ENCODE measurements at places on chromosomes 4 and X.

- no peak for DNase-seq
Measured at GRCh38 chrX:113370006-113370405, 529.4 kb upstream of the AMOT start.

DNA sequence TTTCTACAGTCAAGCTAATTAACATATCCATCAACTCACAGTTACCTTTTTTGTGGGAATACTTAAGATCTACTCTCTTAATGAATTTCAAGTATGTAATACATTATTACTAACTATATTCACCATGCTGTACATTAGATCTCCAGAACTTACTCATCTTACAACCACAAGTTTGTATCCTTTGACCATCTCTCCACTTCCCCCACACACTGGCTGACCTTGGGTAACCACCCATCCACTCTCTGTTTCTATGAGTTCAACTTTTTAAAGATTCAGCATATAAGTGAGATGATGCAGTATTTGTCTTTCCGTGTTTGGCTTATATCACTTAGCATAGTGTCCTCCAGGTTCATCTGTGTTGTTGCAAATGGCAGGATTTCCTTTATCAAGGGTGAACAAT is 30.5 kb upstream of the MAGED1 start:
- no peak for DNase-seq

- no peak for DNase-seq
Measured at GRCh38 chrX:72121383-72121782, 10.3 kb downstream of the RTL5 start.

DNA sequence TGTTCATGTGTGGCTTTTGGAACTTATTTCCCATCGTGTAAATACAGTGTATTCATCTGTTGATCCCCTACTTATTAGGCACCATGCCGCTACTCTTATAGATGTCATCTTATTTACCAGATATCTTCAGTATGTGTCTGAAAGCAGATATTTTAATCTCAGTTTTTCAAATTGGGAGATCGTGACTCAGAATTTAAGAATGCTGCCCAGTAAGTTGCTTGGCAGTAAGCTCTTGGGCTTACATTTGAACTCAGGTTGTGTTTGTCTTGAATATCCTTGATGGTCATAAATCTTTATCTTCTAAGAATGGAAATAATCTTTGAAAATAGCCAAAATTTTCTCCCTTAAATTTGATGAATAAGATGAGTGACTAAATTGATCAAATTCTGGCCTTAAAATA is 45.9 kb upstream of the RPA4 start:
- no peak for DNase-seq

- DNase-seq, result no peak
Measured at GRCh38 chr4:159012381-159012780, 90.5 kb upstream of the RAPGEF2 start.

DNA sequence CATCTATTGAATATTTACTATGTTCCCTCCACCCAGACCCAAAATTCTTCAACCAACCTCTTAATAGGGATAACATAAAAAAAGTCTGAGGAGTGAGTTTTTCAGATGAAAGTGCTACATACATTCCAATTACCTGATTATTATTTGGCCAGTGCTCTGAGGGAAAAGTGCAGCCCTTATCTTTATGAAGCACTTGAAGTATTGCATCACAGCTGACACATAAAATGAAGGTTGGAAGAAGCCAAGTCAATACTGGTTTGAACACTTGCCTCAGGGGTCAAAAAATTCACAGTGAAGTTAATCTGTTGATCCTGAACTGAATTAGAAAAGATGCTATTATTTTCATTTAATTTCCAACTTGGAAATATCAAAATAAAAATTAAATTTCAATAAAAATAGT is 498.9 kb downstream of the INPP4B start:
- no peak for DNase-seq

DNA sequence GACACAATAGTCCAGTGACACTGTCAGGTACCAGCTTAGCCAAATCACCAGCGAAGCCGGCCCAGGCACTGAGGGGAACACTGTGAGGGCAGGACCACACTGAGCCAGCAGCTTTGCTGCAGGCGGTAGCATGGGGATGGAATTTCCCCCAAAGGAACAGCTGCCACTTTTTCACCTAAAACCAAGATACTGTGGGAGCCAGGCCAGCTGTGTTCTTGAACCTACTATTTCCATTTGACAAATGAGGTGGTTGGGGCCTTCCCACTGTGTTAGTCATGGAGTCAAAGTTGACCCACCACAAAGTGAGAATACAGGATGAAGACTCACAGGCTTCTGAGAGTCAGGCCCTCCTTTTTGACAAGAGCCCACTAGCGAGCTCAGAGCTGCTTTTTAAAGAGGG is 70.7 kb upstream of the SH3RF1 start:
- DNase-seq, result no peak

DNA sequence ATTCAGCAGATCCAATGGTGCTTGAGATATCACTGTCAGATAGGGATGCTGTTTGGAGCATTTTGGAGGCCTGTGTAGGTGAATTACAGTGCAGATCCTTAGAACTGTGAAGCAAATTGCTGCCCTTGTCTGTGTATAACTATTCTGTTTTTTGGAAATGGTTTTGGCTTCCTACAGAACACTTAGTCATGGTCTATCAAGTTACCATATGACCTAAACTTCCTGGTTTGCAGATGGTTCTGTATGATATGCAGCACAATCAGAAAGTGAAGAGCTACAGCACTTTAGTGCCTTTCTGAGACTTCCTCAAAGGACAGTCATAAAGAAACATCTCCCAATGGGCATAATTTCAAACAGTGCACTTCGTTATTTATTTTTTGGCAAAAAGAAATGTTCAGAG is 688.6 kb downstream of the SH3BGRL start:
- no peak for DNase-seq

- peak; percentile 5 for DNase-seq
Measured at GRCh38 chr4:186095406-186095805, 9.1 kb upstream of the FAM149A start.

DNA sequence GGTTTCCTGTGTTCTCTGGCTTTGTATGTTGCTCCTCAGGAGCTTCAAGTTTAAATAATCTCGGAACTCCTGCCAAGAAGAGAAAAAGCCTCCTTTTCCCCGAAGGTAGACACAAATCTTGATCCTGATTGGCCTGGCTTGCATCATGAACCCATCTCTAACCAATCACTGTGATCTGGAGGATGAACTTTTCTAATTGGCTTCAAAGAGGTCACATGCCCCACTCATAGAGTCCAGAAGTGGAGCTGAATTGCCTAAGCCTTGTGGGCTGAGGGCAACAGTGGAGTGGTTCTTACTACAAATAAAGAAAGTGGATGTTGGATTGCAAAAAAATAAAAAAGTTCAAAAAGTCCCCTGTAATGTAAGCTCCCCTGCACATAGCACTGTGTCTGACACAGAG is 245.9 kb downstream of the MID1IP1 start:
- DNase-seq, result no peak

DNA sequence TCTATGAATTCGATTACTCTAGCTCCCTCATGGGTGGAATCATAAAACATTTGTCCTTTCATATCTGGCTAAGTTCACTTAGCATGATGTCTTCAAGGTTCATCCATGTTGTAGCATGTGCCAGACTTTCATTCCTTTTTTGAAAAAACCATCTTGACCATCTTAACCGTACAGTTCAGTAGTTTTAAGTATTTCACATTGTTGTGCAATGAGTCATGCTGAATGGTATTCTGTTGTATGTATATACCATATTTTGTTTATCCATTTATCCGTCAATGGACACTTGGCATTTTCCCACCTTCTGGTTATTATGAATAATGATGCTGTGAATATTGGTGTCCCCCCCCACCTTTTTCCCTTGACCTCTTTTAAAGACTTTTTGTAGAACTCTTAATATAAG is 72.4 kb upstream of the TLR2 start:
- no peak for DNase-seq

GRCh38 chr4:118992149-118992548 is 103.5 kb downstream of the SYNPO2 start:
- no peak for DNase-seq

DNA sequence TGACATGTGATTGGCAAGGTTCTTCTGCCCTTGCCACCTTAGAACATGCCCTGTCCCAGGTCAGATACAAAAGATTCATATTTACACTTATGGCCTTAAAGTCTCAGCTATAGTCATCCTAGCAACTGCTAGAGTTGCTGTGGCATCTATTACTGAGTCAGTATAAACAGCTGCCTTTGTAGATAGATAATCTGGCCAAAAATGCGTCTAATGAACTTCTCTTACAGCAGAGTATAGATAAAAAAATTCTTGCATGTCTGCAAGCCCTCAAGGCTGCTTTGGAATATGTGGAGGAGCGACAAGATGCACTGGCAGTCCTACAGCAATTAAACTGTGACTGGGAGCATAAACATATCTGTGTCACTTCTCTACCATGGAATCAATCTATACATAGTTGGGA is 1209.7 kb upstream of the PABPC4L start:
- no peak for DNase-seq

DNA sequence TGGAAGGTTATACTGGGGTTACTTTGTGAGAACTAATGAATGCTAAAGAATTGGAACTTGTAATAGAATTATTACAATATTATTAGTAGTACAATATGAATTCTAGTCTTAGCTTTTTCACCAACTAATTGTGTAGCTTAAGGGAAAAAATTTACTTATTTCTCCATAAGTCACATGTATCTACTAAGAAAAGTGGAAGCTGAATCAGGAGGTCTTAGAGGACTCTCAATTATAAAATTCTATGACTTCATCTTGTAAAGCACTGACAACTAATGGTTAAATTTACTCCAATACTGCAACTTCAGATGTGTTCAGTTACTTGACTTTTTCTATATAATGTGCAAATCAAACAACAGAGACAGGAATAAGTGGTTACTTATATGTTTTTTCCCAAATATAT is 899 bp upstream of the TMPRSS11D start:
- DNase-seq, result no peak

DNA sequence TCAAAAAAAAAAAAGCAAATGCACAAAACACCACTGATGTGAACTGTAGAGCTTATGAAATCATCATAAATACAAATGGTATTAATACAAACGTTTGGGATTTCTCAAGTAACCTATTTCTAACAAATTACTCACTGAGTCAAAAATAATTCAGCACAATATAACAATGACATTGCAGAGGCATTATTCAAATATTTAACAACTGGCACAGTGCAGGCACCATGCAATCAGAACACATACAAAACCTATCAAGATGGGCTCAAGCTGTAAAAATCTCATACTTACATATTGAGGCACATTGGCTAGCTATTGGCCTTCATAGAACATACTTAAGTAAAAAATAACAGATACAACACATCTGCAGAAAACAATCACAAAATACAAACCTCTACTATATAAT is 81.1 kb downstream of the LRBA start:
- DNase-seq, result no peak

GRCh38 chr4:117560329-117560728 is 474.0 kb upstream of the NDST3 start:
- DNase-seq, result peak; percentile 1

DNA sequence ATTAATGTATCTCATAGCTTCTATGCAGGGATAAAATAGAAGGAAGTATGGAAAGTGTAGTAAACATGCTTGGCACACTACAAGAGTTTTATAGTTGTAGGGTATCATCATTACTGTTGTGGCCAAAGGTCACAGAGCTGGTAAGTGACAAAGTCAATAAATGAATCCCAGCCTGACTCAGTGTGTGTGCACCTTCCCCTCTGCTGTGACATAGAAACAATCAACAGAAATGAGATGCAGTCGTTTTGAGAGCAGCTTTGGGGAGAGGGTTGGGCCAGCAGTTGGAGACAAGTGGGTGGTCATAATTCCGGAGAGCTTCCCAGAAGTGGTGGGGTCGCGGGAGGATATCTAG is 82.4 kb upstream of the RBPJ start:
- DNase-seq, result peak; percentile 91

DNA sequence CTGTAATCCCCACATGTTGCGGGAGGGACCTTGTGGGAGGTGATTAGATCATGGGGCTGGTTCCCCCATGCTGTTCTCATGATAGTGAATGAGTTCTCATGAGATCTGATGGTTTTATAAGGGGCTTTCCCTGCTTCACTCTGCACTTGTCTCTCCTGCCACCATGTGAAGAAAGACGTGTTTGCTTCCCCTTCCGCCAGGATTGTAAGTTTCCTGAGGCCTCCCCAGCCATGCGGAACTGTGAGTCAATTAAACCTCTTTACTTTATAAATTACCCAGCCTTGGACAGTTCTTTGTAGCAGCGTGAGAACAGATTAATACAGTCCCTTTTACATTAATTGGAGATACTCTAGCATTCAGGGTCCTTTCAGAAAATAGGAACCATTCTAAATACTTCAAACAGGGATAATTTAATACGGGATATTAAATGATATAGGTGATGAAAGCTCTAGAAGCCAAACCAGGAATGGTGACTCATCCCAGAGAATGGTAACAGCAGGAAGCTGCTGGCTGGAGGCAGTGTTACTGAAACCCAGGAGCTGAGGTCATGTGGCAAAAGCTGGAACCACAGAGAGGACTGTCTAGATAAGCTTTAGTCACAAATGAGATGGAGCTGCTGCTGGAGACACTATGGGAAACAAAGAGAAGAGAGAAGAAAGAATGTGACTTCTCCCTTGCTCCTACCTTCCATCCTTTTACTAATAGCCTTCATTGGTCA is 57.3 kb downstream of the GSTCD start:
- DNase-seq, result no peak

GRCh38 chr4:98289375-98289774 is 28.2 kb downstream of the RAP1GDS1 start:
- no peak for DNase-seq

GRCh38 chr4:161178310-161178709 is 985.5 kb downstream of the FSTL5 start:
- no peak for DNase-seq

DNA sequence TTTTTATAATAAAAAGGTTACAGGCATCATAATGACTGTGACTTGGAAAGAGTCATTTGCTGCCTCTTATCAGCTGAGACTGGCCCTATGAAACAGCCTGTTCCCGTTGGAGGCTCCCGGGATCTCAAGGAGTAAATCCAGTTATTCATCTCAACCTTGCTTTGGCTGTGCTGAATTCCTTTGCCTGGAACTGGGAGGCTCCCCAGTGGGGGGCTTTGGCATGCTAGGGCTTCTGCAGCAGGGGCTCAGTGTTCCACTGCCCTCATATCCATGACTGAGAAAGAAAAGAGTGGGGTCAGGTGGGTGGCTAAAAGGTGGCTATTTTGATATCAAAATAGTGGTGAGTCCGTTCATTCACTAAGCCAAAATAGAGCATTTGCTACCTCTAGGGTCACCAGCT is 71.2 kb downstream of the TRPC5 start:
- DNase-seq, result no peak

- DNase-seq, result no peak
Measured at GRCh38 chr4:147430111-147430510, 50.8 kb upstream of the EDNRA start.

DNA sequence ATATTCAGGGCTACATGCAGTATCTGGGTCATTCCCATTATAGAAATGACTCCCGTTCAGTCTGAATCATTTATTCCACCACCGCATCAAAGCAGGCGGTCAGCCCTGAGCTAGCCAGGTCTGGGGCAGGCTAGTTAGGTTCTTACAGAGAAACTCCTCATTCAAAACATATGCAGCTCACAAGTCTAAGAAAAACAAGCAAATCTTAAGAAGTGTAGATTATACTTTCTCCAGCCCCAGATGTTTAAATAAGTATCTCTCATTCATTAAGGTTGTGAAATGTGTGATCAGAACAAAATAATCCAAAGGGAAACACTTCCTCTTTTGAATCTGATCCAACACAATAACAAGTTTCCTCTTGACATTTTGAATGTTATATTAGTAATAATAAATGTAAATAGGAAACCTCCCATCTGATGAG is 441.9 kb downstream of the INPP4B start:
- DNase-seq, result no peak

All from NCI-H748 treated with DMSO at 0.1 percent for 48 hours (cell line).